ENCODE measurements at places on chromosomes 12 and 14.

DNA sequence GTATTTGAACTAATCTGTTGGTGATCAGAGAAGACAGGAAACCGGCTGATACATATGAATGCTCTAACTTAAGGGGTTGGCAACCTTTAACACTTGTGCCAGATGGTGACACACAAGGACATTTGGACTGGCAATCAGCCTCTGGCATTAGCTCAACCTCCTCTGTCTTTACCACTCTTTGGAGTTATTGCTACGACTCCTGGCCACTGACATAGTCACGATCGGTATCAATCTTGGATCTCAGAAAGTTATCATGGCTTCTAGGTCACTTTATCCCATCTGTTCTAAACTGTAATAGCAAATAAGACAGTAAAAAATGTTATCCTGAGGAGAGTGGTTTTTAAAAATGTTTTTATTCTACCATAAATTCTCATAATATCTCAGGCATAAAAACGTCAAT lies 575.2 kb upstream of the MDGA2 start:
- DNase-seq, result peak; percentile 17

DNA sequence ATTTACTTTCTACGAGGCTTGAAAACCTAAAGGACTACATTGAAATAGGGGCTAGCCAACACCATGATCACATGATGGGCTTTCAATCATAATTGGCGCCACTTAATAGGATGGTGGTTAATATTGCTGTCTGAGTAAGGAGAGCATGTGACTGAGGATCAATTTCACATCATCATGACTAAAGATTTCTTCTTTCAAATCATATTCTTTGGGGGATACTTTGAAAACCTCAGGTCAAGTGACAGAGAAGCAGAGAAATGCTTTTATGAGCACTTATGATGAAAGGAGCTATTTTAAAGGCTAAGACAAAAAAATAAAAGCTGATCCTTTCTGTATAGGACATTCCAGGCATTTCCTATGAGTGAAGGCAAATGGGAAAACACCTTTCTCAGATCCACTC lies 42.9 kb upstream of the KRAS start:
- DNase-seq, result no peak

DNA sequence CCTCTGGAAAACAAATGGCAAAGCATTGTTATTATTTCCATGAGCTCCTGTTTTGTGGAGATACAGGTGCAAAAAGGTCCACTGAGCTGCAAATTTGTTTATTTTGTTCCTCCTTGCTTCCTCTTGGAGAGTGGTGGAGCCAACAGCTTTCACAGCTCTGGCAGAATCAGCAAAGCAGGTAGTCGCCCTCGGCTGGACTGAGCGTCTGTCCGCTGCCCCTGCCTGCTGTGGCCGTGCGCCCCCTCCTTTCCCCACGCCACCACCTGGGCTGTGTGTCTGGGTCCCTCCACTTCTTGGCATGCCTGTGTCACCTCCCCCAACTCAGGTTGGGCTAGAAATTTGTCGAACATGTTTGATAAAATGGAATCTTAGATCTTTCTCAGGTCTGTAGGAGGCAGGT lies 188.2 kb downstream of the TSPAN9 start:
- DNase-seq, result no peak

DNA sequence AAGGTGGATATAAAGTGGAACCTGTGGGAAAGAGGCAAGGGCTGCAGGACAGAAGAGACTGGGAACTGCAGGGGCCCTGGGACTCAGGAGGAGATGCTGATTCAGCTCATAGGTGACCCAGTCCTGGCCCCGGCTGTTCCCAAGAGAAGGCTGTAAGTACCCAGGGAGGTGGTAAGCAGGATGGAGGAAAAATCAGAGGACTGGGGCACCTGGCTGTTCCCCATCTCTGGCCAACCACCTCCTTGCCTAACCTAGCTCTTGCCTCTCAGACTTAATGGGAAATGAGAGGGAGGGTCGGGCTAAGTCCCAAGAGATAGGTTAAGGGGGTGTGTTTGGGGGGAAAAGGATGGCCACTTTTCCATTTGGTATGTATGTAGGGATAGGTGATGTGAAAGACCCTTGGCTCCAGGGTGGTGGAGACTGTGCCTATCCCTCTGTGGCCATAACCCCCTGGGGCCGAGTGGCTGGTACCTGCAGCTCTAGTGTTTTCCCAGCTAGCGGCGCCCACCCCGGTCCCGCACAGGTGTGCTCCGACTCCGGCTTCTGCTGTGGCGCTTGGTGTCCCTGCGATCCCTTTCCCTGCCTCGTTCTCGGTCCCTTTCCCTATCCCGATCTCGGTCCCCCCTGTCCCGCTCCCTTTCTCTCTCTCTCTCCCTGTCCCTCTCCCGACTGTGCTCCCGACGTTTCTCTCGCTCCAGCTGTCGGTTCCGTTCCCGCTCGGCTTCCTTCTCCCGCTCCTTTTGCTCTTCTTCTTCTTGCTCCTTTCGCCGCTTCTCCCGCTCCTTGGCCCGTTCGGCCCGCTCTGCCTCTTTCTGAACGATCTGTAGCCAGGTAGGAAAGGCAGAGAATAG lies 1.6 kb upstream of the CDH24 start:
- DNase-seq, result peak; percentile 67

- no peak for DNase-seq
Measured at GRCh38 chr14:50344116-50344775, 32.1 kb downstream of the DMAC2L start.

GRCh38 chr12:28242129-28242495 lies 51.9 kb downstream of the CCDC91 start:
- no peak for DNase-seq

GRCh38 chr14:62381311-62382070 lies 619.3 kb downstream of the SNAPC1 start:
- no peak for DNase-seq

GRCh38 chr14:56490379-56490778 lies 89.2 kb upstream of the TMEM260 start:
- DNase-seq, result peak; percentile 61
